ENCODE measurements at places on chromosomes 2 and 18. TPM values are rescaled to one million over a fixed set of nuclear protein-coding genes. Genes with fewer than 3 reads are reported as not detected.

Gene NOSTRIN
- 0.07 TPM for total RNA-seq

Gene KLHL41
- 0.29 TPM for total RNA-seq

Gene DLX1
- total RNA-seq: not detected

Gene ASB3
- total RNA-seq: 24.9 TPM

Gene LGALSL
- 4.7 TPM for total RNA-seq

Gene SP140
- not detected for total RNA-seq

Gene RABL2A
- 8.0 TPM for total RNA-seq

Gene ASXL3
- total RNA-seq: 0.14 TPM

Gene SCTR
- total RNA-seq: not detected

Gene CHST9
- total RNA-seq: not detected

Gene CNDP1
- not detected for total RNA-seq

Gene SYT4
- total RNA-seq: not detected

Gene LBX2
- total RNA-seq: 3.2 TPM

Gene NR4A2
- total RNA-seq: 0.13 TPM

Gene FMNL2
- 53.6 TPM for total RNA-seq

Gene ADRA2B
- not detected for total RNA-seq

Gene PDE11A
- total RNA-seq: 0.27 TPM

Gene INHA
- not detected for total RNA-seq

Gene DOCK10
- total RNA-seq: 38.7 TPM

Gene HOXD3
- 11.2 TPM for total RNA-seq

Gene EVX2
- total RNA-seq: not detected

Gene PDE1A
- 0.27 TPM for total RNA-seq

Gene EIF2B4
- 32.6 TPM for total RNA-seq

Gene SERPINB12
- total RNA-seq: not detected

Gene SNRNP27
- 73.1 TPM for total RNA-seq

Gene TRIP12
- total RNA-seq: 389 TPM

Gene ANKRD62
- total RNA-seq: not detected

Gene RNU2-63P
- under 0.01 TPM for total RNA-seq

Data from thoracic aorta endothelial cell (primary cell).